ENCODE measurements at places on chromosomes 2 and 18.

DNA sequence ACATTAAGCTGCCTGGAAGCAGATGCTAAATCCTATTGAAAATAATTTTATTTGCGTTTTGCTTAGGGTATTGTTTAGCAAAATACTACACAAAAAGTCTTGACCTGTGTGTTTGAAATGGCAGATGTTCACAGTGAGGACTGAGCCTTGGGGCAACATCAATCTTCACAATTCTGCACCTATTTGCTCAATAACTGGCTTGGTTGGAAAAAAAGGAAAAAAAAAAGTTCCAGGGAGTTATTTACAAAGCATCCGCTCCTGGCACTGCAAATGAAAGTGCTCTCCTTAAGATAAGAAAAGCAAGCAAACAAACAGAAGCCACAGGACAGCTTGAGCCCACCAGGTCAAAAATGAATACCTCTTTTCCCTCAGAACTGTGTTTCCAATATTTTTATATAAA is 77.7 kb downstream of the MAP2 start:
- no peak for DNase-seq

DNA sequence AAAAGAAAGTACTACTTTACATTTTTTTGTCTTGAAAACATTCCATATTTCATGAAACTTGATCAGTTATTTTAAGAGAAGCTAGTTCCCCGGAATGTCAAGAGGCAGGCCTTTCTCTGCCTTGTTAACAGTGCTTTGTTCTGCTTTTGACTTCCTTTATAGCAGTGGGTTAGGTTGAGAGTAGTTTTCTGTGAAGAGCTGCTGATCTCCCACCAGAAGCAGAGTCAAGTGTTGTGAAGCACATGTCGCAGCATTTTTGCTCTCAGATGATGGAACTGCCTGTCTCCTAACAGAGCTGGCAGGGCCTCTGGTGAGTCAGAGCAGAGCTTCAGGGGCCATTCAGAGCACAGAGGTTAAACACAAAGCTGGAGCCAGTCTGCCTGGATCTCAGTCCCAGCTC is 871.8 kb downstream of the SLC4A3 start:
- DNase-seq: no peak

- DNase-seq: no peak
These were observed 34.3 kb upstream of the CD226 start for GRCh38 chr18:69981948-69982347.

GRCh38 chr2:126244937-126245336 is 411.0 kb upstream of the GYPC start:
- DNase-seq: no peak

- no peak for DNase-seq
These were observed 15.2 kb downstream of the ITGAV start for GRCh38 chr2:186605041-186605440.

GRCh38 chr18:49529596-49529995 is 32.3 kb upstream of the LIPG start:
- no peak for DNase-seq

- no peak for DNase-seq
These were observed 708 bp upstream of the MALT1 start for GRCh38 chr18:58670404-58671110.

- DNase-seq: no peak
These were observed 48.3 kb downstream of the THUMPD2 start for GRCh38 chr2:39730685-39731302.

GRCh38 chr2:46634905-46635304 is 155.5 kb downstream of the TMEM247 start:
- DNase-seq: no peak

- no peak for DNase-seq
These were observed 3.4 kb upstream of the BCL11A start for GRCh38 chr2:60556576-60557485.

DNA sequence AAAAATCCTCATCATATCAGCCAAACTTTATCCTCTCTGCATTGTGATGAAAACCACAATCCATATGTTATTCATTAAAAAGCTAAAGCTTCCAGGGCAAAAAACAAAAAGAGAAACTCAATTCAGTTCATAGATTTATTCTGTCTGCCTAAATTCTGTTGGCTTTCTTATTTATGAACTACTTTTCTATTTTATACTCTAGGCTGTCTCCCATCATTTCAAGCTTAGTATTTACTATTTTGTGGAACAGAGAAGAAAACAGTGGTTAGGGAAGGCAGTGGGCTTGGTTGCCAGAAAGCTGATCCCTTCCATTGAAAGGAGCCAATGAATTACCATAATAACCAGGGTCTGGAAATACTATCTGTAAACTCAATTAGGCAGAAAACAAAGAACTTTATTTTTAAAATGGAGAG is 71.8 kb downstream of the RAPH1 start:
- no peak for DNase-seq

DNA sequence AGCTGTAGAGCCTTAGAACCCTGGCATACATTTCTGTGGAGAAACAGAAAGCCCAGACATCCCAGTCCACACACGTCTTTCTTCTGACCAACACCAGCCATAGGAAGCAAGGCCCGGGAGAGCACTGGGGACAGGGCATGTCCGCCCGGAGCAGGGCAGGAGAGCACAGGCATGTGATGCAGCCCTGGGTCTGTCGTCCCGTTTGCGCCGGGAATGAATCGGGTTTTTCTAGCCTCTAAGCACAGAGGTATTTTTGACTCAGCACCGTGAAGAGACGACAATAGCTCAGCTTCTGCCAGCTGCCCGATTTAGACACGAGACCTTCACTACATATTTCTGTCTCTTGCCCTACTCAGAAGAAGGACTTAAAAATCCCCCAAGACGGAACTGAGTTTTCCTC is 7.3 kb upstream of the AMMECR1L start:
- no peak for DNase-seq

DNA sequence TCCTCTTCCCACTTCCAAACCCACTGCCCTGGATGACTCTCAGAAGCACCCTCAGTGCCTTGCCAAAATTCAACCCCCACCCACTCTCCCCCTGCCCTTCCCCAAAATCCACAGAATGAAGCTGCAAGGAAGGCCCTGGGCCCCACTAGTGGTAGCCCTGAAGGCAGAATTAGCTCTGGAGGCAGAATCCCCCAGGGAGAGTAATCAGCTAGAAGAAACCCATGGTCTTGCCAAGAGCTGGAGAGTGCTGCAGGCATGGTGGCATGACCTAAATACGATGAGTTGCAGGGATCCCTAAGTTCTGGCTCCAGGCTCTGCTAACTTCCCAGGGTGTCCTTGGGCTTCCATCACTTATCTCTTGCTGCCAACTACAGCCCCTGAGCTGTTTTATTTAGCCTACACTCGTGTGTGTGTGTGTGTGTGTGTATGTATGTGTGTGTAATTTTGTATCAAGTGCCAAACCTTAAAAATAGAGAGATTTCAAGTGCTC is 7.9 kb downstream of the GAD1 start:
- DNase-seq: no peak

- DNase-seq: no peak
These were observed at the start of gene ANKAR for GRCh38 chr2:189674374-189675112. Gene ANKAR, plus strand, starts transcription at chr2:189674670. Its CDS starts 1,821 bp downstream, at chr2:189676491.

DNA sequence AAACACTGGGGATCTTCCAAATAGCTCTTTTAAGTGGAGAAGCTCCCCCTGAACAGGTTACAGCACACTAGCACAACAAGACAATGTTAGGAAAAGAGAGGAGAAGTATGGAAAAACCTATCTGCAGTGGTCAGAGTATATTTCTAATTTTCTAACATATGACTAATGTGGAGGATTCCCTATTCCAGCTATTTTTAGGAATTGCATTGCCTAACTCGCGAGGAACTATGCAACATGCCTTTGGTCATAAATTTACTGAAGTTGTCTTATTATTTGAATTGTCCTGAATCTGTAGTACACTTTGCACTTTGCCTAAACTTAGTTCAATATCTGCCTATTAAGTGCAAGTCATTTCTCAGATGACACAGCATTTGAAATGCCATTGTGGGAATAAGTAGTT is 381.4 kb downstream of the CCDC85A start:
- no peak for DNase-seq

DNA sequence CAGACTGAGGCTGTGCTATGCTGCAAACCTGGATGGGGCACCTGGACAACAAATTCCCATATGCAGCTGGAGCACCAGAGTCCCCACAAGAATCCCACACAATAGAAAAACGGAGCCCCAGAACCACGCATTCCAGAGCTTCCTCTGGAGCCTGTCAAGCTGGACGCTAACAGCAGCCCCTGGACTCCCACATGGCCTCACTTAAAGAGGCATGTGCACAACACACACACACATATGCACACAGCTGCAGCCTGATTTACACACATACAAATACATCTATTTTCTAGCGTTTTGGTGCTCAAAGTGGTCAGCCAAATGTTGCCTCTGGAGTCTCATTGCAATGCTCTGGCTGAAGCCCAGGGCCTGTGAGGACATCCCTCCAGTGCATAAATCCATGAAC is 632.7 kb upstream of the ID2 start:
- DNase-seq: no peak

GRCh38 chr2:240291337-240292034 is 144.0 kb upstream of the GPC1 start:
- DNase-seq: no peak

DNA sequence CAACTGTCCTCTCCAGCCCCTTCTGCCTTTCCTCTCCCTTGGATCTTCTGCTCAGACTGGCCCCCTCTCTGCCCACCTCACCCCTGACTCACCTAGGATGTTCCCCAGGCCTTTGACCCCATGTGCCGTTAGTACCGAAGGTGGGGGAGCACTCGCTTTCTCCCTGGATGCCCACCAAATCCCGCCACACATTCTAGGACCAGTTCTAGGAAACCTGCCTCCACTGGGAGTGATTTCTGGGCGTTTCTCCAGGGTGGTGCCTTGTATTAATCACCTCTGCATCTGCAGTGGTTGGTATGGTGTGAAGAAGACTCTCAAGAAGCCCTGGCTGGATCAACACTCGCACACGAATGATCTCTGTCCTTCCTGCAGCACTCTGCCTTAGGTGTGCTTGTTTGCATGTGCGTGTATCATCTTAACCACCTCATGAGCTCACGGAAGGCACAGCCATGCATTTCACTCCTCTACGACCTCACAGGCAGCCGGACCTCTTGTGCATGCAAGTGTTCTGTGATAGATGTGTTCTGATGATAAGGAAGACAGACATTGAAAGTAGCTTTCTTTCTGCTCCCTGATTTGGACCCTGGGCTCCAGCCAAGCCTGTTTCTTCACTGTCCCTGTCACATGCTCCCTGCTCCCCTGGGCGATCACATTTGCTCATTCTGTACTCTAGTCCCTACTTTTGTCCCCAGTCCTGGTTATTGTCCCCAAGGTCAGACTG is 69.4 kb downstream of the LIPG start:
- DNase-seq: no peak

- no peak for DNase-seq
These were observed 170.5 kb upstream of the KCNJ3 start for GRCh38 chr2:154527962-154528361.

GRCh38 chr2:189142893-189143759 is 36.4 kb downstream of the COL5A2 start:
- DNase-seq: no peak

GRCh38 chr18:25253136-25253535 is 98.8 kb downstream of the ZNF521 start:
- DNase-seq: no peak

DNA sequence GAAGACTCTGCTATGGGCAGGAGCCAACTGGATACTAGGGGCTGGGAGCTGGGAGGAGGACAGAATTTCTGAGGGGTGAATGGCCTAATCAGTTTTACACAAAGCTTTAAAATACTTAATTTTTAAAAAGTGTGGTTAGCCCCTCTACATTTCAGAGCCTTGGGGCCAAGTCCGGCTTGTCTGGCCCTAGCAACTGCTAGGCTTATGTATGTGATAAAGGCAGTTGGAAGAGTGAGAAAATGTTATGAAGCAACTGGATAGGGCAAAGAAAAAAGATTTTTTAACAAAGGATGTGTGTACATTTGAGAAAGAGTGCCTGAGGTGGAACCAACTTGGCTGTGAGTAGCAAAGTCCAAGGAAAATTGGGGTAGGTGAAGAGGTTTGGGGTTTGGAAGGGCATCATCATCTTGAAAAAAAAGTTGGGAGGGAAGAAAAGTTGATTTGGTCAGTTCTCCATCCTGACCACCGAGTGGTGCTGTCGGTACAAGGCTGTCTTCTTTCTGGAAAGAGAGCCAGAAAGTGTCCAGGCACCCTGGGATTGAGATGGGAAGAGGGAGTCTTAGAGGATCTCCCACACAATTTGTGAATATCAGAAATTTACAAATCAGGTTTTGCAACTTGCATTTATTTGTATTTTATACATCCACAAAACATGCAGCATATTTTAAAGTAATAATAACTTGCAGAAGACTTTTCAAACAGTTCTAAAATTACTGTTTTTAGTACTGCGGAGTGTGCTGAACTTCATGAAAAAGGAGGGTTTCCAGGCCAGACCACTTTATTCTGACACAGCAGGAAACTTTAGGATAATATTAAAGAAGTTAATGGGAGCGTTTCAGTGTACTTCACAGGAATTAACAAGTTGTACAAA is 10.5 kb upstream of the CDK15 start:
- DNase-seq: no peak

GRCh38 chr18:70600225-70600925 is 311.5 kb downstream of the SOCS6 start:
- DNase-seq: no peak

DNA sequence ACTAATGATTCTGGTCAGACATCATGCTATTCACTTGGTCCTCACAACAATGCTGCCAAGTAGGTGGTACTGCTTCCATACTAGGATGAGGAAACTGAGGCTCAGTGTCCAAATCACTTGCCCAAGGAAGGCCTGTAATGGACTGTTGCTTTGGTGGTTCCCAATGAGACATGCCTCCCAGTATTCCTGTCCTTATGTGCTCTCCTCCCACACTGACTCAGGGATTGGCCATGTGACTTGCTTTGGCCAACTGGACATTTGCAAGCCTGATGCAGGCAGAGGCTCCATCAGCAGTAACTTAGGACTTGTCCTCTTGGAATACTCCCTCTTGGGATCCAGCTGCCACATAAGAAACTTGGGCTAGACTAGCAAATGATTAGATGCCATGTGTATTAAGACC is 3.0 kb downstream of the FBXO41 start:
- no peak for DNase-seq

DNA sequence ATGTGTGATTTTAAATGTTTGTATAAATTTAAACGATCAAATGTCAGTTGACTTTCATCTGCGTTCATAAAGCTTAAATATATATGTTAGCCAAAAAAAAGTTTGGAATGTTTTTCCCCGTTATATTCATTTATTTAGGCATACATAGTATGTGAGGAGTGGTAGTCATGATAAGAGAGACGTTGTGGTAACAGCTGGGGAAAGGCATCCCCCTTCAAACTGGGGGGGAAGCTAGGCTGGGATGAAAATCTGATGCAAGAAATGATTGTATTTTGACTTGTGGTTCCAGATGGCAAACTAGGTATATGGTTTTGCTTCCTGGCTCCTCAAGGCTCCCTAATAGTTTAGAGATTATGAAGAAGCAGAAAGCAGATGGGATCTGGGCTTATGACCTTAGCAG is 30.1 kb downstream of the ITGA6 start:
- DNase-seq: no peak

- no peak for DNase-seq
These were observed 51.9 kb downstream of the PLA2R1 start for GRCh38 chr2:160010361-160011145.

DNA sequence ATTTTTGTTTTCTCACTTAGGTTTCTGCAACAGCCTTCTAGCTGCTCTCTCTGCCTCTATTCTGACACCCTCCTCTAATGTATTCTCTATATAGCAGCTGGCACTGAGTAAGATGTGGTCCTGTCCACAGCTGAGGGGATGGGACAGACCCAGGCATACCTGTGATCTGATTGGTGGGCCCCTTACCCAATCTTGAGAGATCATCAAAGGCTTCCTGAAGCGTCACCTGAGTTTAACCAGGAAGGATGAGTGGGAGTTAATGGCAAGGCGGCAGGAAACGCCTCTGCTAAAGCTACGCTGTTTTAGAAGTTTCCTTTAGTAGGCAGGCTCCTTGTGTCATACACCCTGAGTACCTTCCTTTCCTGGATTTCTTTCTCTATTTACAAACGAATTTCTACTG is 5.7 kb upstream of the TET3 start:
- DNase-seq: no peak
